KG1 (cell line): ENCODE measurements at places on chromosomes 3 and 15.

DNA sequence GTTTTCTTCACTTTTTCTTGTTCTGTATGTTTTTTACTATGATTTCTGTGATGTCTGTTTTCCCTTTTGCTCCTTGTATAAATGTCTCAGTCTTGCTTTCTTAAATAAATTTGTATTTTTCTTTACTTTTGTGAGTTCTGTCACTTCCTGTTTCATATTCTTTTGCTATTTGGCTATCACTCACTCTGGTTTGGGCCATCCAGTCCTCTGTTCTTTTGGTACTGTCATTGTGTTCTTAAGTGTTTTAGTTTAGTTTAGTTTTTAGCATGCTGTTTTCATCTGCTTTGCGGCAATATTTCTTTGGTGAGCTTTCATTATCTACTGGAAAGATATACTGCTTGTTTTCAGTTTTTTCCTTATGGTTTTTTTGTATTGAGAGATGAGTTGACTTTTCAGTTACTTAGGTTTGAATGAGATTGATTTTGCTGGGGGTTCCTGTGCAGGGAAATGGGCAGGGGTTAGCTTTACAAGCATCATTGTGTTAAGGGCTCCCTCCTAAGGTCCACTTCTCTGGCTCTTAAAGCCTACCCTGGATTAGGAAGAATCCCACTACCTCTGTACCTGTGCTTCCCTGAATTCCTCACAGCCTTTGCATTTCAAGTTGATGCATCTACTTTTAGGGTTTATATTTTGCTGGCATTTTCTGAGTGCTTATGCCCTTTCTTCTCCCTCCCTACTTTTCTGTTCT lies 35.1 kb downstream of the PDCD6IP start:
- no peak for DNase-seq

- no peak for DNase-seq
Measured at GRCh38 chr3:12603969-12604368, 47.1 kb downstream of the MKRN2 start.

DNA sequence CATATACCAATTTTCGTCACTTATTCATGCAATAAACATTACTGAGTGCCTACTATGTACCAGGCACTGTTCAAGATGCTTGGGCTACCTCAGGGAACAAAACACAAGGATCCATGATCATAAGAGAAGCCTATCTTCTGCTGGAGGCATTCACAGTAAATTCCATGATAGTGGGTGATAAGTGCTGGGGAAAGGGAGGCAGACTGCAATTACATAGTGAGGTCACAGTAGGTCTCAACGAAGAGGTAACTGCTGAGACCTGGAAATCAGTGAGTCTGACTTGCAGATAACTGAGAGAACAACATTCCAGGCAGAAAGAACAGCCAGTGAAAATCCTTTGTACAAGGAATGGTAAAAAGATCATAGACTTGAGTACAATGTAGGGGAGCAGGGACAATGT lies 33.6 kb downstream of the RAF1 start:
- DNase-seq = no peak

- DNase-seq = no peak
Measured at GRCh38 chr3:113147681-113148261, 63.6 kb upstream of the BOC start.

- no peak for DNase-seq
Measured at GRCh38 chr15:33440900-33441299, 130.1 kb downstream of the RYR3 start.

DNA sequence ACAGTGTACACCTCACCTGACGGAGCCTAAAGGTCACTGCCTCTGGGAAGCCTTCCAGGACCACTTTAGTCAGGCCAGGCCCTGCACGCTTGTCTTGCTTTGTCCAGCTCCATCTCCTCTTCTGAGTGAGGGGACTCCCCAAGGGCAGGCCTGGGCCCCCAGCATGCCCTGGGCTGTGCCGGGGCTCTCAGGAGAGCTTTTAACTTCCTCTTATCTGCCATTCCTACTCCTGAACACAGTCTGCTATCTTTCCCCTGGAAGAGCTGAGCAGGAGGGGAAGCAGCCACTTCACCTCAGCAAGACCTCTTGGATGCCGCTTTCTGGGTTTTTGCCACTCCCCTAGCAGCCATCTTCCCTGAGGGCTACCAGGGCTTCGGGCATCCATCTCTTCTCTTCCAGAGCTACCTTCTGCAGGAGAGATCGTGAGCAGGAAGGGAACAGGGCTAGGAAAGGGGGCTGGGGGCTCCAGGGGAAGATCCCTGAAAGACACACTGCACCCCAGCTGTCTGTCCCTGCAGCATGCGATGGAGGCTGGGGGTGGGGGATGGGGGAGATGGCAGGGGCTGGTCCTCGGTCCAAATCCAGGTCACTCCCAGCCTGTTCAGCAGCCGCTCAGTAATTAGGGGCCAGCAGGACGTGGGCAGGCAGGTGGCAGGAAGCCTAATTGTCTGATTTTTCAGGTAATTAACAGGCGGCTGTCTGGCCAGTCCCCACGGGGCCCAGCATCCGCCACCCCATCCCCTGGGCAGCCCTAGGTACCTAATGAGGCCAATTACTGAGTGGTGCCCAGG lies 19.9 kb upstream of the RPL29 start:
- no peak for DNase-seq

GRCh38 chr3:60728006-60728405 lies 523.2 kb downstream of the FHIT start:
- no peak for DNase-seq

- DNase-seq = no peak
Measured at GRCh38 chr3:179098388-179099077, 26.9 kb upstream of the ZMAT3 start.

DNA sequence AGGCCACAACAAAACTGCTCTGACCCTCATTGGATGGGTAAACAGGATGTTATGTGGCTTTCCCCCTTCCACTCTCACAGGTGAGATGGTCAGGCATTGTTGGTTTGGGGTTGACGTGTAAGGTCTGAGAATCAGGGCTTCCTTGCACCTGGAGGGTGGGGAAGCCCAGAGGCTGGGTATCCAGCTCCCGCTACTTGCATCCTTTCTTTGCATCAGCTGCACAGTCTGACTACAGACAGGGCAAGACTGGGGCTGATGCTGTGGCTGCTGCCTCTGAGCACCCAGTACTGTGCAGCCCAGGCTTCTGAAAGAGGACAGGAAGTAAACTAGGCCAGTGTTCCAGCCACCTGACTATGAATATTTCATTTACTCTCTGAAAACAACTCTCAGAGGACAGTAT lies 58.0 kb upstream of the ATP2B2 start:
- no peak for DNase-seq

- DNase-seq = peak; percentile 85
Measured at GRCh38 chr3:50340448-50341329, at the start of gene RASSF1. TSS of gene RASSF1 (minus strand) at chr3:50340836. CDS start at chr3:50340805, 31 bp downstream.

DNA sequence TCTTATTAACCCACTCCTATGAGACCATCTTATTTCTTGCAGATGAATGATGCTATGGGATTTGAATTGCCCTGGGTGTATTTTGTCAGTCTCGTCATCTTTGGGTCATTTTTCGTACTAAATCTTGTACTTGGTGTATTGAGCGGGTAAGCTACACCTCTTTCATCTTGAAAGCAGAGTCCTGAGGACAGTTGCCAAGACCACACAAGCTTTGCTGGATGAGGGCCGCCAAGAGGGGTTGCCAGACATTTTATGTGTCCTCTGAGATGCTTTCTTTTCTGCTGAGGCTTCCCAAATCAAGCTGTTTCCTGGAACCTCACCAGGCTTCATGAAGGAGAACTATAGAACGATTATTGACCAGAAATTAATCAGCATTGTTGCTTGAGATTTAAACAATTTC lies 173.2 kb downstream of the CHDH start:
- DNase-seq = no peak

DNA sequence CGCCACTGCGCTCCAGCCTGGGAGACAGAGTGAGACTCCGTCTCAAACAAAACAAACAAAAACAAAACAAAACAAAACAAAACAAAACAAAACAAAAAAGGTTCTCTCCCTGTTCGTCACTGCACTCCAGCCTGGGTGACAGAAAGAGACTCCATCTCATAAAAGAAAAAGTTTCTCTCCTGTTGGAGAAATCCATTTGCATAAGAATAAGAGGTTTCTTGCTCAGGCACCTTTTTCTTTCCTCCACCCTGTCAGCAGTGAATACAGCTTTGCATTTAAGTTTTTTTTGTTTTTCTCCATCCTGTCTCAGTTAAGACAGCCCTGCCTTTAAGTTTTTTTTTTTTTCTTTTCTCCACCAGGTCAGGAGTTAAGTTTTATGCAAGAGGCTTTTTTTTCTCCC lies 109.5 kb downstream of the DPH6 start:
- DNase-seq = no peak
